ENCODE measurements at places on chromosomes 3 and 15.
A peak's percentile ranks its signal among the peaks of the same experiment; 100 is the strongest.

- no peak for DNase-seq
Measured at GRCh38 chr3:140494970-140495369, 182.9 kb upstream of the TRIM42 start.

GRCh38 chr3:152377184-152377570 is 108.4 kb downstream of the MBNL1 start:
- DNase-seq, result no peak

DNA sequence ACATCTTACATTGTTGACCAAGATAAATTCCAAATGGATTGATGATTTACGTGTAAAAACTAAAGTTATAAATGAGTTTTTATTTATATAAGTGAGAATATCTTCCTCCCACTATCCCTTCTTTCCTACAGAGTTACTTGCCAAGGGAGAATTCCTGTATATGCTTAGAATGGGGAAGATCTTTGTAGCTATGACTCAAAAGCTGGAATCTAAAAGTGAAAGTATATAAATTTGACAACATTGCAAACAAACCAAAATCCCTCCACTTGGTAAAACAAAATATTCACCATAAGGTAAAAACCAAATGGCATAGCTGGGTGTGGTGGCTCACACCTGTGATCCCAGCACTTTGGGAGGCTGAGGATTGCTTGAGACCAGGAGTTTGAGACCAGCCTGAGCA is 52.7 kb upstream of the GCNT3 start:
- no peak for DNase-seq

GRCh38 chr15:100762913-100763834 is 116.5 kb upstream of the ALDH1A3 start:
- DNase-seq, result no peak

DNA sequence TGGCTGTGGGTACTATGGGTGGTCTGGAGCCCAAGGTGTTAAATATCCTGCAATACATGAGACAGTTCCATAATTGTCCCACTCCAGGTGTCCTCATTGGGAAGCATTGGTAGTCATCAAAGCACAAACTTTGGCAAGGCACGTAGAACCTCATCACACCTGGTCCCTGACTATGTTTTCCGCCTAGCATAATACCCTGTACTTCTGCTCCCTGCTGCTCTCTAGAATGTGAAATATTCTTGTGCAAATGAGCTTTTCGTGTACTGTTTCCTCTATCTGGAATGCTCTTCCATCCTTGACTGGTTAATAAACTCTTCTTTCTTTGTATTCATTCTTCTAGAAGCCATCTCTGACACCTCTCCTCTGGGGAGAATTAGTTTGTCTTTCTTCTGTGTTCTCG is 103.2 kb downstream of the EBLN2 start:
- no peak for DNase-seq

- DNase-seq, result peak; percentile 23
Measured at GRCh38 chr3:9397906-9398699, 688 bp downstream of the SETD5 start.

DNA sequence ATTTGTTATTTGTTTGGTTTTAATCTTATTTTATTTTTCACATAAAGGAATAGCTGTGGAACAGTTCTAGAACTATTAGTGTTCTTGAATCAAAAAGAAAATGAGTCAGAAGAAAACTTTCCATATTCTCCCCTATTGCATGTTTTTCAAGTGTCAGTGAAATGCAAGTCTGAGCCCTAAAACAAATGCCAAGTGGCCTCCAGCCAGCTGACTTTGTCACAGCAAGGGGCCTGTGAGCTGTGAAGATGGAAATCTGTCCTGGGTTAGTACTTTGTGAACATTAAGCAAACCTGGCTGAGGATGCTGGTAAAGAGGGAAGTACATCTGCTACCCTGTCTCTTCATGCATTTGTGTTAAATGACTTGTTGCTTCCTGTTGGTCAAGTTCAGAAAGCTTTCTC is 14.2 kb downstream of the LRRC49 start:
- DNase-seq, result peak; percentile 18

- DNase-seq, result no peak
Measured at GRCh38 chr3:150370122-150370602, 37.9 kb upstream of the TSC22D2 start.

- no peak for DNase-seq
Measured at GRCh38 chr3:165820671-165821123, 16.5 kb downstream of the BCHE start.

DNA sequence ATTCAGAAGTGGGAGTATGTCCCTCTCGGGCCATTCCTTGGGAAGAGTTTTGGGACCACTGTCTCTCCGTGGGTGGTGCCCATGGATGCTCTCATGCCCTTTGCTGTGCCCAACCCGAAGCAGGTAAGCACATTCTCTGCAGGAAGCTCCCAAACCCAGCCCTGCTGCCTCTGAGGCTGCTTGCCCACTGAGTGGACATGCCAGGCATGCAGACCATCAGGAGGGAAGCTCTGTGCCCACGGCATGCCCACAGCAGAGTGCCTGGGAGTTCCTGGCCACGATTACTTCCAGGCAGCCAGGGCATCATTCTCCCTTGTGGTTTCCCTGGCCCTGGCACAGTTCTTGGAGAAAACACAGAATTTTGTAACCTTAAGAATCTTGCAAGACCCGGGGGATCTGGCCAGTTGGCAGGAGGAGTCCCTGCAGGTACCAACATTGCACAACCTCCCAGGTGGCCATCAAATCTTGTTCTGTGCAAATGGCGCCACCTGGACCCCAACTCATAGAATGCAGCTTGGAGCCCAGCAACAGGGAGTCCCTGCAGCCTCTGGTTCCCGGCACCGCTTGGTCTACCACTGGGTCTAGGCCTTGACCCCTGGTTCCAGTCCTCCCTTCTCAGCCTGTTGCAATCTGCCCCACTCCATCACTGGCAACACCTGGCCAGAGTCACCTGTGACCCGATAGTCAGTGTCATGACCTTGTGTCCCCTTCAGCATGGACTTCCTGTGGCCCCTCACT is 20.4 kb downstream of the FAH start:
- DNase-seq, result peak; percentile 32

- no peak for DNase-seq
Measured at GRCh38 chr3:172607305-172608121, 84.3 kb upstream of the TNFSF10 start.

DNA sequence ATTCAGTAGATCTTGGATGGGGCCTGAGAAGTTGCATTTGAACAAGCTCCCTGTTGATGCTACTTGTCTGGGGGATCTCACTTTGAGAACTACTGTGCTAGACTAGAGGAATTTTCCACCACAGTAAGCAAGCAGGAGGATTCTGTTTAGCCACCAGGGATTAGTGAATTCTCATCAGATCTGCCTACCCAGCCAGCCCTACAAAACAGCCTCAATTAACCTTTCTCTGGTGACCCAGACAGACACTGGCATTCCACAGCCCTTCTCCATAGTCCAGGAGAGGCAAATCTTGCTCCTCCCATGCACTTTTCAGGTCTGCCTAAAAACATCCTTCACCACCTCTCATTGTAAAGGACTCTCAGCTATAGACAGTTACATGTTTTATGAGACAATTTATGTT is 16.7 kb upstream of the MYH15 start:
- no peak for DNase-seq

GRCh38 chr3:154085071-154085470 is 36.1 kb upstream of the ARHGEF26 start:
- no peak for DNase-seq

DNA sequence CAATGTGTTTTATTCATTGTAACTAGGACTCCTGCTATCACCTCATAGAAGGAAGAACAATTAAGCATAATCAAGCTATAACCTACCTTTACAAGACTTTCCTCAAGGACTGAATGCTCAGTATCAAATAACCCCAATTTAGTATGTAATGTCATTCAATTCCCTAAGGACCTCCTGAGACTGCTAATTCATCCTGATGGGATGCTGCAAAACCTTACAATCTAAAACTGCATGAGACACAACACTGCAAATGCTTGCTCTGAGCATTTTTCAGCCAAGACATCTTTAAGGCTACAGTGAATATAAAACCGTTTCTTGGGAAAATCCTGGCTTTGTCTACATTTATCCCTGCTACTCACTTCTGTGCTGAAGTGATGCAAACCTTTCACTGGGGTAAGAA is 69.9 kb downstream of the RYK start:
- DNase-seq, result no peak

GRCh38 chr3:58093574-58094195 is 85.5 kb downstream of the FLNB start:
- DNase-seq, result no peak

GRCh38 chr3:145959457-145960088 is 201.4 kb downstream of the PLOD2 start:
- DNase-seq, result no peak

DNA sequence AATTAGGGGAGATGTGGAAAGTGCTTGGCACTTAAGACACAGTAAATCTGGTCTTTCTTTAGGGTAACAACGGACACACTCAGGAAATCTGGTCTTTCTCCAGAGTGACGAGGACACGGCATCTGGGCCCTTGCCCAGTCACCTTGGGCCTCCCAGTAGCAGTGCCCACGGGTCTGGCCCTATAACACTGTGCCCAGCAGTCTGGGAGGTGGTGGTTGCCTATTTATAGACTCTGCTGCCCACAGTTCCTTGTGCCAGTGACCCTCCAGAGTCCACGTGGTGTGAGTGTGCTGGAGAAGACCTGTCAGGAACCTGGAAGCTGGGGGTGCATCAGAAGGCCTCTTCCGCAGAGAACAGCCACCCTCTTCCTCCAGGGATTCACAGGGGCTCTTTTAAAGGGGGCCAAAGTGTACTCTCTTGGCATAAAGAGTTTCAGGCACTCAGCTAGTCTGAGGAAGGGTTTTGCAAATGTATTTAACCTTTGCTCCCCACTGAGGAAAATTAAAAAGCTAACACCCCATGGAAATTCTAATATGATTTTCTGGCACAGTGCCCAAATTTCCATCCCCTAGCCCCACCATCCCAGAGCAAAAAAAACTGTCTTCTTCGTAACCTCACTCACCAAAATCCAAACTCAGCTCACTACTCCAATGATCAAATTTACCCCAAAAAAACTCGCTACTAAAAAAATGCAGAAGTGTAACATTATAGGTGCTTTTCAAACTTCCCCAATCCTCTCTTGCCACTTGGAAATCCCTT is 15.4 kb downstream of the WNT5A start:
- no peak for DNase-seq

DNA sequence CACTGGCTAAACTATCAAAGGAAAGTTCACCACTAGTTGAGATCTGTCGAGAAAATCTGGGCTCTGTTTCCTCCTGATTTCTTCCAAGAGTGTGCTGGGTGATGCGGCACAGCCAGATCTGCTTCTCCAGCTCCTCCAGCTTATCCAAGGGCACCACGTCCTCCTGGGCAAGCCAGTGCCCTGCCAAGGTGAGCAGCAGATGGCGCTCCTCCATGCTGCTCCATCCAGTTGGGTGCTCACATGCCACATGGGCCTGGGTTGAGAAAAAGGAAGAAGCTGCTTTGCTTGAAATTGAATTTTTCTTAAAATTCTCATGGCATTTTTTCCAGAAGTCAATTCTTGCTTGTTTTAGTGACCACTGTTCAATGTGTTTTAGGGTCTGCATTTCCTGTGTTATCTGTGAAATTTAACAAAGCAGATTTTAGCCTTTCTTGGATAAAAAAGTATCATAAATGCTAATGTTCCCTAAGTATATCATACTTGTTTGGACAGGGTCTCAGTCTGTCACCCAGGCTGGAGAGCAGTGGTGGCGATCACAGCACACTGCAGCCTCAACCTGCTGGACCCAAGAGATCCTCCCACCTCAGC is 47.3 kb downstream of the EIF3J start:
- no peak for DNase-seq

- no peak for DNase-seq
Measured at GRCh38 chr3:61960976-61961375, 399.6 kb downstream of the PTPRG start.

- DNase-seq, result no peak
Measured at GRCh38 chr3:100254168-100254777, 6.5 kb upstream of the TBC1D23 start.

DNA sequence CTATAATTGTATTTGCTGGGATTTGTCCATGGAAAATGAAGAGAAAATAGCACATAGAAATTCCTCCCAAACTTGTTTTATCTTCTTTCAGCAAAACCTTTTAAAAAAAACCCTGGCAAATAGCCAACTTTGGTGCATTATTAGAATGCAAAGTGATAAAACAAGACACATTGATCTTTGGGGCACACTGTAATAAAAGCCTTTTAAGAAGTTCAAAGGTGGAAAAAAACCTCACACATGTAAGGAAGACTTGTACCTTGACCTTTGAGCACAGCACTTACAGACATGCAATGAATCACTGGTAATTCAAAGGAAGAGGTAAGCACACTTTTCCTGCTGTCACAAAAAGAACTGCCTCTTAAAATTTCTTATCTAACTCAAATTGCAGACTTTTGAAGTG is 8.0 kb upstream of the MORC1 start:
- no peak for DNase-seq

DNA sequence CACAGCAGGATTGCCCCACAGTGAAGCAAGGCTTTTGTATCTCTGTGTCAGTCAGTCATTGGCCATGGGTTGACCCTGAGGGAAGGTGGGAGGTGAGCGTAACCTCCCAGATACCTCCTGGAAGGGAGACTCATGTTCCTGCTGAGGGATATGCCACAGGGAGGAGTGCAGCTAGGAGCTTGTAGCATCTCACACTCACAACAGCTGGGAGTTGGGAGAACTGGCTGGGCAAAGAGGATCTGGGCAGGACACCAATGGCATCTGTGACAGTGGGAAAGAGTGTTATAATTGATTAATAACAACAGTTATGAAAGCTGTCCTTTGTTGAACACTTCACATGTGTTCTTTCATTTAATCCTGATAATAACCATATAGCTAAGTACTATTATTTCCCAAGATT is 171.0 kb downstream of the TLE3 start:
- DNase-seq, result no peak

DNA sequence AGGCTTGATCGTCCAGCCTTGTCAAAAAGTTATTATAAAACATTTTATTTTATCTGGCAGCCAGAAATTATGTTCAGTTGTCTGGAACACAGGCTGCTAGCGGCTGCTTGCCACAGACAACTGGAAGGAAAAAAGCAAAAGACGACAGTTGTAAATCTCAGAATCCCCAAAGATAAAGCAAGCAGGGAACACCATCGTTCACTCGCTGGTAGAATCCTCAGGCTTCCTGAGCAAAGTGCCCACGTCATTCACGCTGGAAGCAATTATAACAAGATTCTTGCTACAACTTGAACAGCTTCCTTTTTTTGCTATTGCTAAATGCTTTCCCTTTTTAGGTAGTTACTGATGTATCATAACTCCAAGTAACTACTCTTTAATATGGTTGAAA is 33.6 kb downstream of the ADAMTS17 start:
- DNase-seq, result no peak

DNA sequence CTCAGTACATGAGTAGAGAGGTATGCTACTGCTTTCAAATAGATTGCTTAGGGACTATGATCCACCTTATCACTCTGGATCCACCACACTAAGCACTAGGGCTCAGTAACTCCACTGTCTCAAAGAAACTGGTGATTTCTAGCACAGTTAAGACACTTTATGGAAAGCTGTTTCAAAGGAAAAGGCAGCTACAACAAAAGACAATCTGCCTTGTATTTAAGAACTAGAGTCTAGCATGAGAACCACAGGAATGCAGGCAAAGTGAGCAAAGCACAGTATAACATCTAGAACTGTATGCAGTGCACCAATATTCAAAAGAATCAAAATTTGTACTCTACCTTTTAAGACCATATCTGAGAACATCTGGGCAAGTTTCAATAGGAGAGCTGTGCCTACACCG is 17.9 kb downstream of the TFRC start:
- no peak for DNase-seq

- no peak for DNase-seq
Measured at GRCh38 chr3:126903521-126903920, 79.4 kb upstream of the PLXNA1 start.

GRCh38 chr15:33154351-33155166 is 40.0 kb downstream of the FMN1 start:
- peak; percentile 49 for DNase-seq

GRCh38 chr3:20924646-20925385 is 738.8 kb upstream of the SGO1 start:
- no peak for DNase-seq

All from C1 segment of cervical spinal cord (tissue), 14 donors.